ENCODE measurements at places on chromosomes 5 and 9. TPM values are rescaled to one million over a fixed set of nuclear protein-coding genes. Genes with fewer than 3 reads are reported as not detected.

Gene LCN1
- not detected for total RNA-seq

Gene NR2F1-AS1
- 3.8 TPM for total RNA-seq

Gene SLC34A1
- not detected for total RNA-seq

Gene SPTLC1
- total RNA-seq, result 64.1 TPM

Gene ZNF366
- not detected for total RNA-seq

Gene MSX2
- 6.4 TPM for total RNA-seq

Gene RASEF
- total RNA-seq, result 8.6 TPM

Gene PTAR1
- total RNA-seq, result 14.8 TPM

Gene BASP1
- total RNA-seq, result 320 TPM
